ENCODE measurements at places on chromosomes 4 and X.

DNA sequence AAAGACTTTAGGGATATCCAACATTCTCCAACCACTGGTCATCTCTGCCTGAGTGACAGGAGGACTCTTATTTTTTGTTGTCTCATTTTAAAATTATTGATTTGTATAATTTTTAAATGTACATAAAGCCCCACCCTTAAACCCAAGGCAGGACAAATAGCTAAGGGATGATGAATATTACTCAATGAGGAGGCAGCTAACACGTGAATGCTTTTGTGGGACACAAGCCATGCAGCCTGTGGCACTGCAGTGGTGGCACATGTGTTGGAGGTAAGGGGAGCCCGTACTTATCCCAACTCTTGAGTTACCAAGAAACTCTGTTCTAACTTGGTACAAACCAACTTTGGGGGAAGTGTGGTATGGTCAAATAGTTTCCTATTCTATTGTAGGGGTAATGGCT, 19.5 kb downstream of the MID1IP1 start:
- DNase-seq = no peak

- DNase-seq = no peak
Observed at GRCh38 chr4:30720021-30720660, at the start of gene PCDH7. Gene PCDH7, plus strand, starts transcription at chr4:30720369. Its CDS starts 1,054 bp downstream, at chr4:30721423.

GRCh38 chr4:147863111-147863747, 131.3 kb downstream of the ARHGAP10 start:
- DNase-seq = no peak

DNA sequence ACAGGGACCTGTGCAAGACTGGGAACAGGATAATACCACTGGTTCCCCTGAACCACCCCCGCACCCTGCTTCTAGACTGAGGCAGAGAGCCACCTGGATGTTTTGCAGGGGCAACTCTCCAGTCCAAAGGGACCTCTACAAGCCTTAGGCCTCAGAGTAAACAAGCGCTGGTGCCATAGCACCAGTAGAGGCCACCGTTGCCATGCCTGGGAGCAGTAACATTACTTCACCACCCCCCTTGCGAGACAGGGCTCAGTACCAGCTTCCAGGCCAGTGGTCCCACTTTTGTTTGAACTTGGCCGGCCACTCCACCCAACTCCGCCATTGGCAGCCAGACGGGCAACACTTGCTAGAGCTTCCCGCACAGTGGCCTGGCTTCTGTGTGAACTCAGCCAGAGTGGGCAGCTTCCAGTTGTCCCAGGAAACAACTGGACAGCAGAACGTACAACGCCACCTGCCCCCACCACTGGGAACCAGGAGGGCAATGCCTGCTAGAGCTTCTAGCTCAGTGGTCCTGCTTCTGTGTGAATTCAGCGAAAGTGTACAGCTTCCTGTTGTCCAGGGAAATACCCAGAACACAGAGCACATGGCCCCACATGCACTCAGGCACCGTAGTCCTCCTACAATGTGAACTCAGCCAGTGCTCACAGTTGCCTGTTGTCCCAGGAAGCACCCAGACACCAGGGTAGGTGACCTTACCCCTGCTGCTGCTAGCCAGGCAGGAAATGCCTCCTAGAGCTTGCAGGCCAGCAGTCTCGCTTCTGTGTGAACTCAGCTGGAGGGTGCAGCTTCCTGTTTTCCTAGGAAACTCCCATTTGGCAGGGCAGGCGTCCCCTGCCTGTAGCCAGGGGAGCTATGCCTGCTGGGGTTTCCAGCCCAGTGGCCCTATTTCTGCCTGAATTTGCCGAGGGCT, 39.9 kb upstream of the PCDH19 start:
- DNase-seq = no peak

DNA sequence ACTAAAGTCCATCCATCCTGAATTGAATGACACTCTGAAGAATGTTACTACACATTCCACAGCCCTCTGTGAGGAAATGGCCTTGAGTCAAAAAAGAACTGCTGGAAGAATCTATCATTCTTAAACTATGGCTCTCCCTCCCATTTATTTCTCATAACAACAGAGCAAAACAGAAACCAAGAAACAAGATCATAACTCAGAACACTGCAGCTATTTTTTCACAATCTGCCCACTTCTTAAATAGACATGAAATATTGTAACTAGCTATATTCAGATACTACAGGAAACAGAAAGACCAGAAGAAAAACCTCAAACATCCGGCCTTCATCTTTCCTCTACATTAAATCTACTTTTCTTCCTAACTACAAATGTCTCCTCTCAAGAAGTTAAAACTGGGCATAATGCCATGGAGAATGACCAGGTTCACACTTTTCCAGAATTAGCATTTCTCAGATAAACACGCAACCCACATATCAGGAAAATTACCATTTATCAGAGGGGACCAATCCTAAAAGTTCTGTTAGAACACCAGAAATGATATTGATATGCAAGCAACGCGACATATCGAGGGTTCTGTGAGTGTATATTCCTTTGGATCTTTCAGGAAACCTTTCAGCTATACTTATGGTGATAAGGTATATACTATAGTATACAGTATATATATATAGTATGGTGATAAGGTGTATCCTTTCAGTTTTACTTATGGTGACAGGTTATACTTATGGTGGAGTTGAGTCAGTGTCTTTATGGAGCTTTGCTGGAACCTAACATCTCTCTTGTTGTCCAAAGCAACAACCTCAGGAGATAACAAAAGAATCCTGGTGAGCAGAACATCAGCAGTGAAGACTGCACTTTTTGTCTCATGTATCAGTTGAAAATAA, 60.4 kb upstream of the IRF2 start:
- peak; percentile 43 for DNase-seq

- DNase-seq = no peak
Observed at GRCh38 chr4:37847311-37847884, 20.9 kb downstream of the PGM2 start.
